Left ventricle myocardium inferior (tissue), 1 donor: ENCODE measurements at places on chromosomes 4 and X.
A peak's percentile ranks its signal among the peaks of the same experiment; 100 is the strongest.

- DNase-seq, result no peak
Measured at GRCh38 chr4:153013202-153013977, 77.3 kb downstream of the FHDC1 start.

DNA sequence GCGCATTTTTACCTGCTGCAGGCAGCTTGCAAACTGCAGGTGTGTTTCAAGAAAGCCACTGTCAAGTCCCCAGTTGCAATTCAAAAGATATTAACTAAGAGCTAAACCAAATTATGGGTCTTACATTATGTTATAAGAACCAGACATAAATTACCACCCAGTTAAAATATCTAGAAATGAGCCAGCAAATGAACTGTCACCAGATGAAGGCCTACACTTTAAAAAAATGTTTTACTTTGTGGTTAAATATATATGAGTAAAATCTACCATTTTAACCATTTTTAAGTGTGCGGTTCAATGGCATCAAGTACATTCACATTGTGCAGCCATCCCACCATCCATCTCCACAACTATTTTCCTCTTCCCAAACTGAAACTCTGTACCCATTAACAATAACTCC lies 32.0 kb upstream of the TMEM131L start:
- DNase-seq, result no peak

- DNase-seq, result no peak
Measured at GRCh38 chrX:116493271-116493670, 30.5 kb upstream of the CT83 start.

- no peak for DNase-seq
Measured at GRCh38 chr4:100938698-100939097, 408.6 kb downstream of the PPP3CA start.

- DNase-seq, result no peak
Measured at GRCh38 chr4:47816748-47817147, 21.1 kb downstream of the CORIN start.

- no peak for DNase-seq
Measured at GRCh38 chr4:55673424-55673823, 37.3 kb upstream of the NMU start.

GRCh38 chr4:148216321-148216720 lies 225.9 kb downstream of the NR3C2 start:
- no peak for DNase-seq

- DNase-seq, result peak; percentile 80
Measured at GRCh38 chr4:95548738-95549245, at the start of gene UNC5C. Gene UNC5C (minus strand): TSS chr4:95548973.

DNA sequence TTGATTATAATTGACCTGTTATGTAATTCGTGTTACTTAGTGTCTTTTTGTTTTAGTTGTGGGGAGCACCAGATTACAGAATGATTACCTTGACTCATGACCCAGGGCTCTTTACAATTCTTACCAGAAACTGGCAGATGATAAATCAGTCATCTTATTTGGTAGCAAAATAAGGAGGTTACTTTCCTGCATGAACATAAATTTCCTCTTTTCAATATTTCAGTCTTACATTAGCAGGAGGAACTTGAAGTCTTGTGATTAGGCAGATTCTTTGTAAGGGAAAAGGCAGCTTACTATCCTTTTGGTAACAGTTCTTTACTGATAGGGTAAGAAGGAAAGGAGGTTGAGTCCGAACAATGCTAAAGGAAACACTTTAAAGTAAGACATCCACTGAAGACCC lies 26.0 kb upstream of the SLC25A5 start:
- DNase-seq, result no peak

GRCh38 chr4:20356565-20356964 lies 104.9 kb downstream of the SLIT2 start:
- no peak for DNase-seq

GRCh38 chrX:69179380-69179911 lies 14.2 kb upstream of the PJA1 start:
- DNase-seq, result no peak

DNA sequence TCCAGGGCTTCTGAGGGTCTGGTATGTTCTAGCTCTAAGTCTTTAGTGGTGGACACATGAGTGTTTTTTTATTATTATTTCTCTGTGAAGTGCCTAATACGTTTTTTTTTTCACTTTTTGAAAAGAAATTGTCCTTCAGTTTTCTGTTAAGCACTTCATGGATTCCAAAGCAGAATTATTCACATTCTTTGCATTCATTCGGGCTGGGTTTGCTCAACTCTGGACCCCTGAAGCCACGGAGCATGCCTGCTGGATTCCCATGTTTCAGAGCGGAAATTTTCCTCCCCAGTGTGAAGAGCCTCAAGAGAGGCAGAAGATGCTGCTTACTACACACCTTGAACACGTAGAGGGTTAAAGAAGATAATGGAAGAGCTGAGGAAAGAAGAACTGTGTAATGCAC lies 107.5 kb downstream of the EGF start:
- no peak for DNase-seq

DNA sequence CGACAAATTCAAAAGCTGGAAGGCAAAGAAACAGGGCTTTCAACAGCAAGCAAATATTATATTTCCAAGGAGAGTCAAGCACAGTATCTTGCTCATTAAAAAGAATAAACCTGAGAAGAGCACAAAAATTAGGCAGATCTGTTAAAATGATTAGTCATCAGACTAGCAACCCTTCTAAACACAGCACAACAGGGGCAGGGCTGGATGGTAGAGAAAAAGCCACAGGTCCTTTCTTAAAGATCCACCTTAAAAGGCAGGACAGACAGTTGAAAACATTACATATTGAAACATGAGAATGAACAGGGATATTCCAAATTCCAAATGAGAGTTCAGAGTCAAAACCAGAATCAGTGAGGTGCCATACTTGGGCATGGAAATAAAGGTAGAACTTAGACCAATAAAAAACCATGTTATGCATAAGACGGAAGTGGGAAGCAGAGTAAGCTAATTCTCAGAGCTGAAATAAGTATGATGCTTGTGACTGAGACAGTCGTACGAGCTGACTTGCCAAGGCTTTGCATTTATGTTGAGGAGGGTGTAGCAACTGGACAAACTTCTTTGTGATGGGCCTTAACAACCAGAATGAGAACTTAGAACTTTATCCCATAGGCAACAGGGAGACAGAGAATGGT lies 126.9 kb upstream of the FAM9B start:
- DNase-seq, result no peak

GRCh38 chr4:143599827-143600226 lies 86.3 kb downstream of the SMARCA5 start:
- no peak for DNase-seq

- DNase-seq, result no peak
Measured at GRCh38 chr4:41822325-41822724, 73.8 kb upstream of the PHOX2B start.

DNA sequence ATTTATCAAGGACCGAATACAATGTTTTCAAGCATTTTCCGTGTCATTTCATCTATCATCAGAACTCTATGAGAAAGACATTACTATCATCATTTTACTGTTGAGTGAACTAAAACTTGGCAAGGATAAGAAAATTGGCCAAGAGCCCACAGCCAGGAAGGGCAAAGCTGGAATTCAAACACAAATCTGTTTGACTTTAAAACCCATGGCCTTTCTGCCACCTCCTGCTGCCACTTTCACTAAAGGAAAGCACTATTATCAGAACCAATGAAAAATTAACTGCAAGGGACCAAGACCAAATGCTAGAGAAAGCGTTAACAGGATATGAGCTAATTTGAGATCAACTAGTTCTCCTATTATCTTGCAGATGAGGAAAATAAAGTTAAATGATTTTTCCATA lies 2759.2 kb downstream of the ARAP2 start:
- no peak for DNase-seq

DNA sequence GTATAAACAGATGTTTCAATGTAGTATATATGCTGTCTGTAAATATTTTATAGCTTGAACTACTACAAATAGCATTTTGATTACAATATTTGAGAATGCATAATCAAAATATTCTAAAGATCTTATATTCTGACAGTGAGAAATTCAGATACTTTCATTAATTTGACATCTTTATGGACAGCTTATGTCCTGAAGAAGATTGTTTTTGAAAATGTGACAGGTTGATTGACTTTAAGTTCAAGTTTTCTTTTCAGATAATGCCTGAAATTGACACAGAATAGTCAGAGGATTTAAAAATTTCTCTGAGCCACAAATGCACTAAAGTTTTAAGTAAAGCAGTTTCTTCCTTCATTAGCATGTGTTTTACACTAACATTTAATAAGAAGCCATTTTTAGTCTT lies 799.8 kb downstream of the CCSER1 start:
- no peak for DNase-seq

DNA sequence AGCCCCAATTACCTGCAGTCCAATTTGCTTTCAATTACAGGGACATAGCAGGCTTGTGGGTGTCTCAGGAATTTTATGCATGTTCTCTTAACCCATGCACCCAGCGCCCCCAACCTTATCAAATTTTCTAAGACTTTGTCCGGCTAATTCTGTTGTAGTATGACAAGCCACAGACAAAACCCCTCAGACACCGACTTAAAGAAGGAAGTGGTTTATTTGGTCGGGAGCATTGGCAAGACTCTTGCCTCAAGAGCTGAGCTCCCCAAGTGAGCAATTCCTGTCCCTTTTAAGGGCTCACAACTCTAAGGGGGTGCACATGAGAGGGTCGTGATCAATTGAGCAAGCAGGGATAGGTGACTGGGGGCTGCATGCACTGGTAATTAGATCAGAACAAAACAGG lies 28.7 kb upstream of the IL9R start:
- no peak for DNase-seq

DNA sequence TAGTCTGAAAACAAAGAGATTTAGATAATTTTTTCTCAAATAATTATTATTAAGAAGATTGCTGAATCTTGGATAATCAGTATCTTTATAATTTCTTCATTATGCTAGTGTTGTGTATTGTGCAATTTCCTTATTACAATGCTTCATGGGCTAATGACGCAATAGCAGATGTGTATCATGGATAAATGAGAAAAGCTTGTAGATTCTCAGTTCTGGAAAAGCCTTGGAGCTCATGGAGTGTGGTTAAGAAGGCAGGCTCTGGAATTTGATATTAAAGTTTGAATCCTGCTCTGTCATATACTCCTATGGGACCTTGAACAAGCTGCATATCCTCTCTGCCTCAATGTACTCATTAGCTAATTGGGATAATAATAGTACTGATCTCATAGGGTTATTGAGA lies 18.9 kb upstream of the CXCL8 start:
- DNase-seq, result no peak

DNA sequence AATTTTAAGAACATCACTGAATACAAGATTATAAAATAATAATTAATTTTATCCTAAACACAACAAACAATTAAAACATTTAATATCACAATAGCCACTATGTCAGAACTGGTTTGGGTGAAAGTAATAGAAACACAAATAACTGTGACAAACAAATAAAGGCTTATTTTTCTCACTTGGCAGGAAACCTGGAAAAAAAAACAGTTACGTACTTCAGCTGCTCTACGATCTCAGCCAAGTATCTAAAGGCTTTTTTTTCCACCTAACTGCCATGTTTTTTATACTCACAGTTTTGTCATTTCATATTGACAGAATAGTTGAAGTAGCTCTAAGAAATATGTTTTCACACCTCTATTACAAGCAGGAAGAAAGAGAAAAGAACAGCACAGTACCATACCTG lies 284.8 kb upstream of the INTU start:
- no peak for DNase-seq

DNA sequence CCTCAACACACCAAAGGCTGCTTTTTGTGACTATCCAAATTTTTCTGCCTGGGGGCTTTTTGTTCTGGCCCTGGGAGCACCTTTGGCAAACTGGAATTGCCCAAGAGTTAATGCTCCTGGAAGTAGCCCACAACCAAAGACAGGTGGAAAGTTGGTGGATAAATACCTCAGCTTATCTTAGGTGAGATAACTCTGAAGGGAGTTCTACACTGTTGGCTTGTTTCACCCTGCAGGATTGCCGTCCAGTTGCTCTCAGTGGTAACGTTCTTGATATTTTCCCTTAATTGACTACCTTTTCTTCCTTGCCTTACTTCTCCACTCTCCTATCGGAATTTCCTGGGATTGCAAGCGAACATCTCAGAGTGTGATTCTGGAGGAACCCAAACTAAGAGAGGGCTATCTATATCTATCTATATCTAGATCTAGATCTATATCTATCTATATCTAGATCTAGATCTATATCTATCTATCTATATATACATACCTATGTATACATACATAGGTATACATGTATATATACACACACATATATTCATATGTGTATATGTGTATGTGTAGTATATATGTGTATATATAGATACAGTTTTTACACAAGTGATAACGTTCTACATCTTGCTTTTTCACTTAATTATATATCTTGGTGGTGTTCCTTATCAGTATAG lies 82.6 kb upstream of the DHX15 start:
- DNase-seq, result no peak

DNA sequence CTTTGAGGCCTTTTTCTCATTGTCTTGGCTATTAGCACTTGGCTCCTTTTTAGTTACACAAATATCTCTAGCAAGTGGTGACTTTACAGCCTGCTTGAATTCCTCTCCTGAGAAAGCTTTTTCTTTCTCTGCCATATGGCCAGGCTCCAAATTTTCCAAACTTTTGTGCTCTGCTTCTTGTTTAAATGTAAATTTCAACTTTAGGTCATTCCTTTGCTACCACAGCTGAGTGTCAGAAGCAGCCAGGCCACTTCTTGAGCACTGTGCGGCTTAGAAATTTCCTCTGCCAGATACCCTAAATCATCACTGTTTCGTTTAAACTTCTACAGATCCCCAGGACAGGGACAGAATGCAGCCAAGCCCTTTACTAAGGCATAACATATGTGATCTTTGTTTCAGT lies 222.4 kb downstream of the FBXO8 start:
- no peak for DNase-seq

- no peak for DNase-seq
Measured at GRCh38 chrX:149221230-149221629, 283.9 kb downstream of the IDS start.

DNA sequence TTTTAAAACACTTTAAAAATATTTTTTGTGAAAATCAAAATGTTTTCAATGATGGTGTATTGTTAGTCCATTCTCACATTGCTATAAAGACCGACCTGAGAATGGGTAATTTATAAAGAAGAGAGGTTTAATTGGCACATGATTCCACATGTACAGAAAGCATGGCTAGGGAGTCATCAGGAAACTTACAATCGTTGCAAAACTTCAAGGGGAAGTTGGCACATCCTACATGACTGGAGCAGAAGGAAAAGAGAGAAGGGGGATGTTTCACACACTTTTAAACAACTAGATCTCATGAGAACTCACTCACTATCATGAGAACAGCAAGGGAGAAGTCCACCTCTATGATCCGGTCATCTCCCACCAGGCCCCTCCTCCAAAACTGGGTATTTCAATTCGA lies 110.7 kb downstream of the TMEM47 start:
- DNase-seq, result no peak
